Fibroblast of upper back skin (primary cell): ENCODE measurements at places on chromosomes 1 and 21.

DNA sequence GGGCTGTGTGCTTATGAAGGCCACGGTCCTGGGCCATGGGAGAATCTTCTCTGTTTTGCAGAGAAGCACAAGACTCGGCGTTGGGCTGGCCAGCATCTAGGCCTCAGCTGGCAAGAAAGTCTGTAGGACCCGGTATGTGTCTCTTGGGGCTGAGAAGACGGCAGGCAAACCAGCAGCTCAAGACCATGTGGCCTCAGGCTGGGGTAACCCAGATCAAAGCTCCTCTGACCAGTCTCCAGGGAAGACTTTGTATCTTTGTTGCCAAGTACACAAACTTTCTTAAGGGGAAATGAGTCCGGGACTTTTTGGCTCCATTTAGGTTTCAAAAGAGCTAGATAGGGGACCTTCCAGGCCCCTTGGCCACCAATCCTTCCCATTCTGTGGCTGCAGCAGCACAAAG, 60.1 kb downstream of the PTP4A2 start:
- DNase-seq, result no peak

DNA sequence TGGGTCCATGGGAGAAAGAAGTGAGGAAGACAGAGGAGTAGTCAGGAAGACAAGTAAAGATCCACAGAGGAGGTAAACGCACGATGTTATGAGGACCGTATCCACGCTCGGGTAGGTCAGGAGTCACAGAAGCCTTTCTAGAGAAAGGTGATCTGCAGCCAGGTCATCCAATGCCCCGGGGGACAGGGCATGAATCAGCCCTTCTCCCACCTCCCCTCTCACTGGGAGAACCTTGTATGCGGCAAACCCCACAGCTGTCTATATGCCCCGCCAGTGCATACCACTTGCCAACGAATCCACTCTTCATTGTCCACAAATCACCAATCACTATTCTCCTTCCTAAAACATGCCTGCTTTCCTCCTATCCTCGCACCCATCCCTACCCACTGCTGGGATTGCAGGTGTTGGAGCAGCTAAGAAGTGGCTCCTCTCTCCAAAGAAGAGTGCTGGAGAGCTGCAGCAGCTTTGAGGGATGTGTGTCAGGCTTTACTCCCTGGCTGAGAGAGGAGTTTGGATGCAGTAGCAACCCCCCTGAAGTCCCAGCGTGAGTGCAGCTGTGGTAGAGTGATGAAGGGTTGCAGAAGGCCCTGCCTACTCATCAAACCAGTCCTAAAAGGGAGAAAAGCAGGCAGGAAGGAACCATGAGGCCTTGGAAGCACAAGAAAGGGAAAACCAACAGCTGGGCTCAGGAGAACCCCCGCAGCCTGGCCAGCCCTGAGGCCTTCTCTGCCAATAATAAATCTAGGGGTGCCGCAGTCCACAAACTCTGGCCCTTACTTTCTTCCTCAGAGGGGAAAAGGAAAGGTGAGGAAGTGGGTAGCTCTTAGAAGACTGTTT, 102.2 kb upstream of the GADD45A start:
- peak; percentile 77 for DNase-seq

DNA sequence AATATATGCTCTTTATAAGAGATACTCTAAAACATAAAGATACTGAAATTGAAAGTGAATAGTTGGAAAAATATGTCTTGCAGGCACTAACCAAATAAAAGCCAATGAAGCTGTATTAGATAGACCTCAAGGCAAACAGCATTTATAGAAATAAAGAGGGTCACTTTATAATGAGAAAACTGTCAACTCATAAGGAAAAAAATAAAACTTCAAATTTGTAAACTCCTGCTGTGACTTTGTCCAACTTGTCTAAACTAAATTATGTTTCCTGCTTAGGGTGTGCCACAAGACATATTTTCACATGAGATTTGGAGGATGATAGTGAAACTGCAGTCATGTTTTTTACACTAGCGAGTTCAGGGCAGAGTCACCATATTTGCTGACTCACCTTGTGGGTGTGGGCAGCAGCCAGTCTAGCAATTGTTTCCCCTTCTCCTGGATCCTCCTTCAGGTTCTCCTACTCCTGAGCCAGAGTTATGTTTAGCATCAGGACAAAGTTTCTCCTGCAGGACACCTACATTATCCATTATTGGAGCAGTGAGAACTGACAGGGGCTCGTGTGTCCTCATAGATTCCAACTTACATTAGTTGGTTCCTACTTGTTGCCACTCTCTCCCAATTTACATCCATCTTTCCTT, 43.8 kb downstream of the CD53 start:
- DNase-seq, result no peak

- DNase-seq, result peak; percentile 60
These were observed 27.3 kb upstream of the EPHA2 start for GRCh38 chr1:16183179-16183578.

DNA sequence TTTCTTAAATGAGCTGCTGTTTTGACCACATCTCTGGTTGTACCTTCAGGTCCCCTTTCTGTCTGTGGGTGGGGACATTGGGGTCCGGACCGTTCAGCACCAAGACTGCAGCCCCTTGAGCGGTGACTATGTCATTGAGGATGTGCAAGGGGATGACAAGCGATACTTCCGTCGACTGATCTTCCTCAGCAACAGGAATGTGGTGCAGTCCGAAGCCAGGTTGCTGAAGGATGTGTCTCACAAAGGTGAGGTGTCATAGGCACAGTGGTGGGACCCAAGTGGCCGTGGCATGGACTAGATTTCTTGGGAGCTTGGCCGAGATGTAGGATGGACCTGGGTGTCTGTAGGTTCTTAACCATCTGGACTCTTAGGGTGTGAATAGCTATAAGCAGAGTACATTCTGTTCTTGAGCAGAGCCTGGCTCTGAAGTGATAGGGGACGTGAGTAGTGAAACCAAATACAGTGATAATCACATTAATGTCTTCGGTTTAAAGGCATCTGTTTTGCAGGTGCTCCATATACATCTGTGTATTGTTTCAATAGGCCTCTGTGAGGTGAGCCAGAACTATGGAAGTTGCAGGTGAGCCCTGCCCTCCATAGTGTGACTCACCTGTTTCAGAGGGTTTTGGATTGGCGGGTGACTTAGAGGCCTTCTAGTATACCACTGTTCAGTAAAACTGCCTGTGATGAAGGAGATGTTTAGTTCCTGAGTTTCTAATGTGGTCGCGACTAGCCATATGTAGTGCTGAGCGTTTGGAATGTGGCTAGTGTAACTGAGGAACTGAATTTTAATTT, 6.4 kb downstream of the METTL13 start:
- DNase-seq, result no peak
